Osteocyte (in vitro differentiated cells): ENCODE measurements at places on chromosomes 16 and 17. TPM values are rescaled to one million over a fixed set of nuclear protein-coding genes. Genes with fewer than 3 reads are reported as not detected.

DNA sequence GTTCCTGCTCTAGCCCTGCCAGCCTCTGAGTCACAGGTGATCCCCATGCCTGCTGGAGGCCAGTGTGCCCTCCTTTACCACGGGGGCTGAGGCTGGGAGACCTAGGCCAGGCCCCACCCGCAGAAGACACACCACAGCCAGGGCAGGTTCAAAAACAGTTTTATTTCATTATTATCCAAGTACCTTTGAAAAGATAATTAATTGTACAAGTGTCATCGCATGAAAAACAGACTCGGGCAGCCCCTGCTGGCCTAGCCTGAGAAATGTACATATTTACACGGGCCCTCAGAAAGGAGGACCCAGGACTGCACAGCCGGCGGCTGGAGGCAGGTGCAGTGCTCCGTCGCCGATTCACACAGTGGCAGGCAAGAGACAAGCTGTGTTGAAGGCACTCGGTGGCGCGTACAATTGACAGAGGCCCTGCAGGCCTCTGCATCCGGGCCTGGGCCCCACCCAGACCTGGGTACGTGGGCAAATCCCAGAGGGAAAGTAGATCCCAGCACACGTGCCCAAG, 4.4 kb downstream of the PDIA2 start:
- no peak overlapping the region for H3K4me3 ChIP-seq
- no peaks in the 10 kb centered on the region for H3K27me3 ChIP-seq
- DNase-seq: no peak
- peaks cover 16% of the 10 kb centered on the region for H3K36me3 ChIP-seq

DNA sequence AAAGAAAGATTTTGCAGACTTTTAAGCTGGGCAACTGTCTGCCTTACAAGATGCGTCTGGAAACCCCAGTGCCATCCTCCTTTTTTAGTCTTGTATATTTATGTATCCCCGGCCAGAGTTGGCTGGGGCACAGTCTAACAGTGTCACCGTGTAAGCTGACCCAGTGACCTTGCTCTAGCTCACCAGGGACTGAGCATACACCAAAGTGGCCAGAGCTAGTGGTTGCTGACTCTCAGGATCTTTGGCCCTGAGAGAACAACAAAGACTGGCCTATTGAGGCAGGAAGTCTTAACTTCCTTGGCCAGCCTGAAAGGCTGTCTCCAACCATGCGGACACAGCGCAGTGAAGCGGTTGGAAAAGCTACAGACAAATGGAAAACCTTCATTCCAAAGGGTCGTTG, 745.2 kb downstream of the WWOX start:
- H3K4me3 ChIP-seq: no peak overlapping the region
- no peaks in the 10 kb centered on the region for H3K27me3 ChIP-seq
- no peak for DNase-seq
- no peaks in the 10 kb centered on the region for H3K4me1 ChIP-seq
- H3K27ac ChIP-seq: no peak overlapping the region
- H3K36me3 ChIP-seq: no peaks in the 10 kb centered on the region

DNA sequence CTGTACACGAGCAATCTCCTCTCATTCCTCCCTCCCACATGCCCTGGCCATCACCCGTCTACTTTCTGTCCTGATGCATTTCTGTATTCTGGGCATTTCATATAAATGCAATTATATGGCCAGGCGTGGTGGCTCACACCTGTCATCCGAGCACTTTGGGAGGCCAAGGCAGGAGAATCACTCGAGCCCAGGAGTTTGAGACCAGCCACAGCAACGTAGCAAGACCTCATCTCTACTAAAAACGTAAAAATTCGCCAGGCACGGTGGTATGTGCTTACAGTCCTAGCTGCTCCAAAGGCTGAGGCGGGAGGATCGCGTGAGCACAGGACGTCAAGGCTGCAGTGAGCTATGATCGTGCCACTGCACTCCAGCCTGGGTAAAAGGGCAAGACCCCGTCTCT, 4.8 kb downstream of the MEAK7 start:
- H3K4me1 ChIP-seq: peaks cover 25% of the 10 kb centered on the region
- H3K4me3 ChIP-seq: no peak overlapping the region
- H3K27me3 ChIP-seq: no peaks in the 10 kb centered on the region
- H3K36me3 ChIP-seq: peaks cover 25% of the 10 kb centered on the region

DNA sequence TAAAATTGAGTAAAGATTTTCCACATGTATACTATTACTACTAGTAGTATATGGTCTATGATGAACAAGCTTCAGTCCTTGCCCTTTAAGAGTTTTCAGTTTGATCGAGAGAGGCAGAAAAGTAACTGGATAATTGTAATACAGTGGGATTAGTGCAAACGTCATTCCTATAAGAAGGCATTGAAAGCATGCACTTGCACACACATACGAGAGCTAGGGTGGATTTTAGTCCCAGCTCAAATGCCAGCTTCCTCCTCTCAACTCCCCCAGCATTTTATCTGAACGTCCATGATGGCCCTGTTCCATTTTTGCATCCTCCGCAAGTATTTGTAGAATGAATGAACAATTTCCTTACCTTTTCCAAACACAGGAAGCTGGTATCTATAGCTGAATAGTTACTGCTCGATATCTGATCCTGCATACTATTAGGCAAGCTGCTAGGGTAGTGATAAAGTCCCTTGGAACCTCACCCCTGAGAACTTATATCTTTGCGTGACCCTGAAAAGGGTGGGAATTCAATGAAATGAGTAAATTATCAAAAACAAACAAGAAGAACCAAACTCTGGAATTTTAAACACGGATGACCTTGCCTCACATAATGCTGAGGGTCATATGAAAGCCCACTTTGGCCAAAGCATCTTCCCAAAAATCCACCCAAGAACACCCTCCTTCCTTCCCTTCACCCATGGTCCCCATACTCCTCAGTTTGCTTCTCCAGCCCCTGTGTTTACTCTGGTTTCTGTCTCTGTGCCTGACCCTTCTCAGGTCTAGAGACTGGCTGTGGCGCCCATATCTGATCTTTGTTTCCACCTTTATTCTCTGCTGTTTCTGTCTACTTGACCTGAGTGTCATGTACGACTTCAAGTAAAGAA, 60.5 kb downstream of the TMEM100 start:
- H3K4me3 ChIP-seq: no peak overlapping the region
- H3K36me3 ChIP-seq: no peaks in the 10 kb centered on the region
- H3K4me1 ChIP-seq: no peaks in the 10 kb centered on the region

GRCh38 chr16:88669980-88670379, 7.1 kb upstream of the MVD start:
- H3K4me3 ChIP-seq: no peak overlapping the region
- no peaks in the 10 kb centered on the region for H3K27me3 ChIP-seq
- no peak for DNase-seq
- H3K4me1 ChIP-seq: peaks cover 1% of the 10 kb centered on the region

DNA sequence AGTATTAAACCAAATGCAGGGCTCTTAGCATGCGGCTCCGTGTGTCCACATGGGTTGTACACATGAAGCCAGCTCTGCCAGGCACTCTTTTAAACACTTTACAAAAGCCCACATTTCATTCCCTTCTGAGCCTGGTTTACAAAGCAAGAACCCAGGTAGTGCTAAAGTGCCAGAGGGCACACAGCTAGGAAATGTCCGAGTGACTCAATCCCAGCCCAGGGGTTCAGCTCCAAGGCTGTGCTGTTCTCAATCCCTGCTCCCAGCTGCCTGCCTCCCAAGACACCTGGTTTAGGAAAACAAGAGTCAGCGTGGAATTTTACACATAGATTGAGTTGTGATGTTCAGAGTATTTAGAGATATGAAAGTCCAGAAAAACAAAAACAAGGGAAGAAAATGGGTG, 13.3 kb upstream of the DCAF7 start:
- peaks cover 7% of the 10 kb centered on the region for H3K27me3 ChIP-seq
- H3K36me3 ChIP-seq: no peaks in the 10 kb centered on the region
- no peak overlapping the region for H3K4me3 ChIP-seq
- H3K27ac ChIP-seq: no peak overlapping the region
- H3K4me1 ChIP-seq: no peaks in the 10 kb centered on the region
- DNase-seq: no peak

GRCh38 chr16:50502616-50503011, 45.6 kb upstream of the NKD1 start:
- no peak for DNase-seq
- H3K27me3 ChIP-seq: peaks cover 9% of the 10 kb centered on the region
- no peak overlapping the region for H3K4me3 ChIP-seq
- no peaks in the 10 kb centered on the region for H3K36me3 ChIP-seq
- peaks cover 4% of the 10 kb centered on the region for H3K4me1 ChIP-seq
- H3K27ac ChIP-seq: no peak overlapping the region

Gene KCNG4
- not detected in 2 replicates for total RNA-seq
